ENCODE measurements at places on chromosomes 3 and 15.
A peak's percentile ranks its signal among the peaks of the same experiment; 100 is the strongest.

- DNase-seq, result no peak
These were observed 121.9 kb downstream of the CHSY1 start for GRCh38 chr15:101129851-101130380.

DNA sequence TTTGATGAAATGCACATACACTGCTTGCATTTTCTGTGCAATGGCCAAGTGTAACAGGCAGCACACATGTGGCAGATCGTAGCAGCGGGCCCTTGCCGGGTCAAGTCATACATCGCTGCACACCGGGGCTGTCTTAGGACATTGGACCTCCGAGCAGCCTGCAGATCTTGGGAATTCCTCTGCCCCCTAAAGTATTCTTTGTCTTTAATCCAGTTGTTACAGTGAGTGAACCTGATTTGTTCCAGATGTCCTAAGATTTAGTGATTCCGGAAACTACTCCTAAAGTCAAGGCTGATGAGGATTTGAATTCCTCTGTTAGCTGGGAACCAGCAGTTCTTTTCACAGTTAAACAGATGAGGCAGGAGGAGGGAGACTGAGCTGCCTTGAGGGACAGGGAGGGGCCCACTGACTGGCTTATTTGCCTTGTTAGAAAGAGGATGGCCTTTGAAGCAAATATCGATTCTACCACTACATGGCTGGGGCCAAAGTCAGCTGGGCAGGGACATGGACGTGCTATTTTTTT, 190.7 kb upstream of the CTDSPL start:
- no peak for DNase-seq

- no peak for DNase-seq
These were observed 263.5 kb upstream of the CFAP20DC start for GRCh38 chr3:59313365-59313764.

GRCh38 chr3:5122741-5123706, 932 bp downstream of the ARL8B start:
- peak; percentile 31 for DNase-seq

- no peak for DNase-seq
These were observed 215.9 kb downstream of the MEIS2 start for GRCh38 chr15:36884518-36884875.

GRCh38 chr3:64184621-64185020, 40.6 kb downstream of the PRICKLE2 start:
- DNase-seq, result no peak

- DNase-seq, result no peak
These were observed 442.8 kb upstream of the ARRDC4 start for GRCh38 chr15:97517737-97518136.

DNA sequence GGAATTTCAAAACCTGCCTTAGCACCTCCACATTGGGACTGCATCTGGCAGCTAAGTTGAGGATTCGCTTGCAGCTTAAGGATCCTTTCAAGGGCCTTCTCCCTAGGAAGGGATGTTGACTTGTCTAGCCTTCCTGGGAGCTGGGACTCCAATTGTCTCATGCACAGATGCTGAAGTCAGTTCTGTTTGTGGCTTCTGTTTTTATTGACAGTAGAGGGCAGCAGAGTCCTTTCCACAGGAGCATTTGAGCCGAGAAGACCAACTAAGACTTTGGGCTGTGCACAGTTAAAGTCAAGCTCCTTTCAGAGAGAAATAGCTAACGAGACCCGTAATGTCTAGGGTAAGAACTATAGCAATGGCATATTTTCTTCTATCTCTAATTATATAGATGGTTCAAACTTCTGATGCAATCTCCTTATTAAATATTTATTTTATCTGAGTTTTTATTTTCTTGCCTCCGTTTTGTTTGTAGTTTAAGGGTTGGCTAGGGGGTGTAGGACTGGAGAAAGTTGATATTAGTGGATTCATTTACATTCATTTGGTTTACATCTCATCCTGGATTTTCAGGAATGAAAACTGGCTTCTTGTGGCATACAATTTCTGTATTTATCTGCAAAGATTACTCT, 59.7 kb upstream of the KBTBD8 start:
- peak; percentile 42 for DNase-seq

DNA sequence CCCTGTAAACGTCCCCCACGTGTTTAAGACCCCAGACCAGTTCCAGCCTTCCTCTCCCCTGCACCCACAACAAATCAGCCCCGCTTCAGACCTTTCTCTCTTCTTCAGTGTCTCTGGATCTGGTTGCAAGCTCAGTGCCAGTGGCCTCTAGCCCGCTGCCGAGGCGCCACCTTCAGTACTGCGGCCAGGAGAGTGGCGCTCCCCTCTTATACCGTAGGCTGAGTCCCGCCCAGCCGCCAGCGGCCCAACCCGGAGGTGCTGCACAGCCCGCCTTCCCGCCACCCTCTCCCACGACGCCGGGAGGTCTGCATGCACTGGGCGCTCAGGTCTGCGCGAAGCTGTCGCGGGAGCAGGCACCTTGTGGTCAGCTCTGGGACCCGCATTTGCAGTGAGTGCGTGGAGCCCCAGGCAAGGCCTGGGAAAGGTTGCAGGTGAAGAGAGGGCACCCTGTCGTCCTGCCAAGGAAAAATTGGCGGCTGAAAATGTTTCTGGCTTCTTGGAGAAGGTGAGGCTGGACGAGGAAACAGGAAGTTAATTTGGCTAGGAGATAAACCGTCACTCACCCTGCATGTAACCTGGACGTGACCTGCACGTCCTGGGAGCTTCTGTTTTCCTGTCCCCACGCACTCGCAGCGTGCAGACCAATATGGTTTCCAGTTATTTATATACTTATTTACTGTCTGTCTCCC, at the start of gene C2CD4B:
Gene C2CD4B (minus strand): TSS at position 182 of the 689 bp plus-strand sequence. CDS start 301 bp downstream, outside the sequence.
- DNase-seq, result no peak

GRCh38 chr15:40062816-40063562, 24.0 kb upstream of the SRP14 start:
- DNase-seq, result no peak

DNA sequence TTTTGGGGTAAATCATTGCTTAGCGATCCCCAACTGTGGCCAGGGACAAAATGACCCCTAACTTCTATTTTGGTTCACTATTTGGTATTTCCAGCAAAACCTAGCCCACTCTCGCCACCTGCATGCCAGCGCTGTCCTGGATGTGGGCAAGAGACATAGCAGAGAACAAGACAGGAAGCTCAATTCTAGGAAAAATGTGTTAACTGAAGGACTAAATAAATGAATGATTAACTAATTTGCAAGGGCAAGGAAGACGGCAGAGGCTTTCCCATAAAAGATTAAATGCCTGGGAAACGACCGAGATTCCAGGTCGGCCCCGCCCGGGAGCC, 408 bp downstream of the NICN1 start:
- DNase-seq, result no peak

DNA sequence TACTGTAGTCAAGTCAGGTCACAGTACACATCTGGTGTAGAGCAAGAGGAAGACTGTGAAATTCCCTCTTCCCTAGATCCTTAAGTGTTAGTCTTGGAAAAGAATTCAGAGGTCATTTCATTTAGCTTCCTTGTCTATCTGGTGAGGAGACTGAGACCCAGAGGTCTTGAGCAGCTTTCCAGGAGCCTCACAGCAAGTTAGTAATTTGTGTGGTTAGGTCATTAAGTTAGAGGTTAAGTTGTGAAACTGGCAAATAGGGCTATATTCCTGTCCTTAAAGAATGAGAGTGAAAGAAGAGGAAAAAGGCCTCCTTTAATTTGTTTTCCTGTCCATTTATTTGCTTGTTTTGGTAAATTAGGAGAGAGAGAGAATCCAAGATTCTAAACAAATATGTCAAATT, 9.0 kb downstream of the PODXL2 start:
- DNase-seq, result no peak

GRCh38 chr3:195046441-195046840, 224.5 kb downstream of the XXYLT1 start:
- DNase-seq, result no peak

- no peak for DNase-seq
These were observed 9.6 kb downstream of the SQOR start for GRCh38 chr15:45644437-45644836.

DNA sequence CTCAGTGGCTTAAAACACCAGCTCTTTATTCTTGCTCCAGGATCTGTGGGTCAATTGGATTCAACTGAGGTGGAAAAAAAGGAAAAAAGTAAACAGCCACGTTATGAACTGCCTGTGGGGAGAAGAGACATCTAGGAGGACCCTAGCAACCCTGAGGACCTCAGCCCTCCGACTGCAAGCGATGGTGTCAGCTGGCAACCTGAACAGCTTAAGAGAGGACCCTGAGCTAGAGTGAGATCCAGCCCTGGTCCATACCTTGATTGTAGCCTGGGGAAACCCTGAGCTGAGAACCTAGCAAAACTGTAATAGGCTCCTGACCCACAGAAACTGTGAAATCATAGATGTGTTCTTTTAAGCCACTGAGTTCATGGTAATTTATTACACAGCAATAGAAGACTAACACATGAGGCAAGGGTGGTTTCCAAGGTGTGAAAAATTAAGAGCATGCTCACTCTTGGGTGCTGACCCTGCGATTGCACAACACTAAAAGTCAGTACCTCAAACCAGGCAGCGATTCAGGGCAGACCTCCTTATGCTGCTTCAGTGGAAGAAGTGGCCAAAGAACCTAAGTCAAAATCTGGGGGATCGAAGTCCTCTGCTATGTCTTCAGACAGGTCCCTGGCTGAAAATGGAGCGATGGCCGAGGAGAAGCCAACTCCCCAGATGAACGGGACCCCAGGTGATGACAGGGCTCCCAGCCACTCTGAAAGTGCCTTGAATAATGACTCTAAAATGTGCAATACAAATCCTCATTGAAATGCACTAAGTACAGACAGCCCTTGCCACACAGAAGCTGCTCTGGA, 57.7 kb downstream of the GASK1A start:
- no peak for DNase-seq

DNA sequence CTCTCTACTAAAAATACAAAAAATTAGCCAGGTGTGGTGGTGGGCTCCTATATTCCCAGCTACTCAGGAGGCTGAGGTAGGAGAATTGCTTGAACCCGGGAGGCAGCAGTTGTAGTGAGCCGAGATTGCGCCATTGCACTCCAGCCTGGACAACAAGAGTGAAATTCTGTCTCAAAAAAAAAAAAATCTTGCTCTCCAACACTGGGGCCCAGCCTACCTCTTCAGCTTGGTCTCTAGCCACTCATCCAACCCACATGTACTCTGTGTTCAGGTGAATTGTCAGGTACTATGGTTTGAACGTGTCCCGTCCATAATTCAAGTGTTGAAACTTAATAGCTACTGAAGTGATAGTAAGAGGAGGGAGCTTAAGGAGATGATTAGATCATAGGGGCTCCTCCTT, 22.4 kb upstream of the RAB7A start:
- no peak for DNase-seq

DNA sequence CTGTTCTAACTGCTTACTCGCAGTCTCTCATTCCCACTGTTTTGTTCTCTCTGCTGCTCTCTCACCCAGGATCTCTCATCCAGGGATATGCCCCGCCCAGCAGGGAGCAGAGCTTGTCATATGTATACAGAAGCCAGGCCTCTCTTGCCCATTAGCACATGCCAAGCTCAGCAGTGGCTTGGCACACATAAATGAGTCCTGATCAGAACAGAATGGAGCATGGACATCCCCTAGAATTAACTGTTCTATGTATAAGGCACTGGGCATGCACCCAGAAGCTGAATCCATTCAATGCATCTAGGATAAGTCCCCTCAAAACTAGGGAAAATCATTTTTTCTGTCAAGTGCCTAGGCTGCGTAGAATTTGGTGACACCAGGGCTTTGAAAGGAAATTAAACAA, 61.6 kb downstream of the IGSF11 start:
- DNase-seq, result no peak

GRCh38 chr3:48241796-48242455, 1.0 kb downstream of the ZNF589 start:
- no peak for DNase-seq
